ENCODE measurements at places on chromosomes 2 and 18.

DNA sequence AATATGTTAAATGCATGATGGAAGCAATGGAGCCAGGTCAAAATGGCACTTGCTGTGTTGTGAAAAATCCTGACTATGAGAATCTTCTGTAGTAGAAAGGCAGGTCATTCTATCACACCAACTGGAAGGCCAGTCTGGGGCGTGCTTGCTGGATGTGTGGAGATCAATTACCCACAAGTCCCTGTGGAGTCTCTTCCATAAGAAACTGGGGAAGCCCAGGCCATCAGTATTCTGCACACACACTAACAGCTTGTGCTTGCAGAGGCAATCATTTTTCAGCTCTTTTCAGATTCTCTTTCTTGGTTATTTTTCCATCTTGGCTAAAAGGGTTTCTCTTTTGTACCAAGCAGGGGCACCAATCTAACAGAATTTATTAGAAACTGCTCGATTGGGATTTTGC is 190.8 kb downstream of the SLC8A1 start:
- no peak for DNase-seq

GRCh38 chr2:240347373-240347940 is 88.0 kb upstream of the GPC1 start:
- no peak for DNase-seq

GRCh38 chr18:41585512-41585911 is 369.5 kb upstream of the PIK3C3 start:
- no peak for DNase-seq

GRCh38 chr2:200220251-200220650 is 86.2 kb upstream of the SPATS2L start:
- no peak for DNase-seq

DNA sequence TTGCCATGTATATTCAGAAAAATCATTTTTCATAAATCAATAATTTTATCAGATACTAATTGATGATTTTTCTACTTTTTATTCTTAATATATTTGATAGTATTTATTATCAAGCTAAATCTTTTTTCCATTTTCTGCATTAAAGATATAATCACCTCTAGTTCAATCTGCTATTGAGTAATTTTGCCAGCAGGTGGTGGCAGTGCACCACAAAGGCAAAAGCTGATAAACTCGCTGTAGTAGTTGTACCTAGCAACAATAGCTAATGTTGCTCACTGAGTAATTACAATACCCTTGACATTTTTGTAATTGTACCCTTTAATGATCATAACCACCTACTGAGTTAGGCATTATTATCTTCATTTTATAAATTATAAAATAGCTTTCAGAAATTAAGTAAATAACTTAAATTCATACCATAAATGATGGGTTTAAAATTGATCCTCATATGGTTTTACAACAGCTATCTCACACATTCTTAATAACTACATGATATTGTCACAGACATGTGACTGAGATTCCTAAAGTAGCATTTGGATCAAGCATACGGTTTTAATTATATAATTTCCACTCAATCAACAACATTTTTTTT is 52.0 kb upstream of the CALCRL start:
- DNase-seq, result no peak

DNA sequence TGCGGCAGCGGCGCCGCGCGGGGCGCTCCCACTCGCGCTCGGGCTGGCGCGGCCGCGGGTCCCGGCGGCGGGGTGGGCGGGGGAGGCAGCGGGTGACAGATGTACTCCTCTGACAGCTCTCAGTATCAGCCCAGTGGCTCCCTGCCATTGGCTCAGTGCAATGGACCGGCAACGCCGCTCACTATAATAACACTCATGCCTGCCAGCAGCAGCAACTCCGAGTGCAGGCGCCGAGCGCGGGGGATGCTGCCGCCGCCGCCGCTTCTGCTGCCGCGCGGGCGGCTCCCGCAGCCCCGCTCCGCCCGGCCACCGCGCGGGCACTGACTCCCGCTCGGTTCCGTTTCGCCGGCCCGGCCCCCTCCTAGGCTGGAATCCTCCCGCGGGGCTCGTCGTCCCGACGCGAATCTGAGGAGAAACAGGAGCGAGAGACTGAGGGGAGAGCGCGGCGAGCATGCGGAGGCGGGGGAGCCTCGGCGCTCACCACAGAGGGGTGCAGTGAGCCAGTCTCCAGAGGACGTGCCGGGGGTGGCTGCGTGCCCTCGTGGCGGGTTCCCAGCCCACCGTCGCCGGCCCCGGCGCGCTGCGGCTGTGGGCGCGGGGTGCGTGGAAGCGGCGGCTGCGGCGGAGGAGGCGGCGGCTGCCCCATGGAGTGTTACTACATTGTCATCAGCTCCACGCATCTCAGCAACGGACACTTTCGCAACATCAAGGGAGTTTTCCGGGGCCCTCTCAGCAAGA is at the start of gene ZNF804A:
ZNF804A (plus strand) TSS at position 214 of the 738 bp plus-strand sequence; CDS start at position 645, 431 bp downstream.
- no peak for DNase-seq

GRCh38 chr2:14654835-14655282 is 22.3 kb downstream of the LRATD1 start:
- no peak for DNase-seq

- DNase-seq, result no peak
Measured at GRCh38 chr18:49754866-49755265, 58.5 kb downstream of the ACAA2 start.

GRCh38 chr2:48454504-48454903 is 75.5 kb upstream of the STON1 start:
- no peak for DNase-seq

- DNase-seq, result peak; percentile 32
Measured at GRCh38 chr2:73998933-73999332, 14.2 kb downstream of the TET3 start.

DNA sequence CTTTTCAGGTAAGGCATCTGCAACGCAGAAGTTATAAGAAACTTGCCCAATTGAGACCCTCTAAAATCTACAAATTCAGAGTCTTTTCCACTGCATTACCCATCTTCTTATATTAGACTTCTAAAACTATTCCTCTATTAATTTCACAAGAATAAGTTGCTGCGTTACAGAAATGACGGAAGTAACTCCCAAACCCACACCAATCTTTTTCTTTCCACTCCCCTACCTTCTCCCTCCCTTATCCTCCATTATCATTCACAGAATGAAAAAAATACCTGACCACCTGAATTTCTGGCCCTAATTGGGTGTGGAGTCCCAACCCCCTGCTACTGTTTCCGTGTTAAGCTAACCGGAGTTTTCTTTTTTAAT is 689 bp downstream of the RPRD1A start:
- no peak for DNase-seq

GRCh38 chr2:46382331-46383112 is 85.3 kb downstream of the EPAS1 start:
- no peak for DNase-seq

DNA sequence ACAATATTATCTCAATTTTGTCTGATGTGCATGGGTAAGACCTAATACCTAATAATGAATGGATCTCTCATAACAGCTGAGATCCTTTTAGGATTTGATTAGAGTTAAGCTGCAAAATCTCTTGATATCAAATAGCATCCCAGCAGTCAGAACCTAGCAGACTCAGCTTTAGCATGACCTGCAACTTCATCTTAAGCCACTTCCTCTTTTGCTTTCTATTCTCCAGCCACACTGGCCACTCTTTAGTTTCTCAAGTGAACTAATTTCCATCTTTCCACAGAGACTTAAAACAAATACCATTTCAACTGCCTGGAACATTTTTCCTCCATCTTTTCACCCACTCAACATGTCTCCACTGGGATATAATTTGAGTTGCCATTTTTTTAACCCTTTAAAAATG is 1251.6 kb upstream of the ZEB2 start:
- no peak for DNase-seq

GRCh38 chr2:162732946-162733698 is 105.4 kb downstream of the KCNH7 start:
- no peak for DNase-seq

DNA sequence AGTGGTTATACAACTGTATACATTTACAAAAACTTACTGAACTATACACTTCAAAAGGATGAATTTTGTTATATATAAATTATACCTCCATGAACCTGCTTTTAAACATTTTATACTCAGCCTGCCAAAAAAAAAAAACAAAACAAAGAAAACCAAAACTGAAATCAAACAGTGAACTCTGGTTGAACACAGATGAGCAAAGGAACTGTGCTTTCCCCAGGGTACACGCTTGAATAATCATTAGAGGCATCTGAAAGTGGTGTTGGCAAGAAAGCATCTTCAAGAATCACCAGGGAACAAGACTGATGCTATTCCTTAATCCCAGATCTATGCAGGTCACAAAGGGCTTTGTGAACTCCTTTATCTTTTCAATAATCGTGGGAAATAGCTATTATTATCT is 77.0 kb upstream of the LYPD1 start:
- DNase-seq, result no peak

- no peak for DNase-seq
Measured at GRCh38 chr2:45105050-45105582, 95.9 kb upstream of the SIX2 start.

DNA sequence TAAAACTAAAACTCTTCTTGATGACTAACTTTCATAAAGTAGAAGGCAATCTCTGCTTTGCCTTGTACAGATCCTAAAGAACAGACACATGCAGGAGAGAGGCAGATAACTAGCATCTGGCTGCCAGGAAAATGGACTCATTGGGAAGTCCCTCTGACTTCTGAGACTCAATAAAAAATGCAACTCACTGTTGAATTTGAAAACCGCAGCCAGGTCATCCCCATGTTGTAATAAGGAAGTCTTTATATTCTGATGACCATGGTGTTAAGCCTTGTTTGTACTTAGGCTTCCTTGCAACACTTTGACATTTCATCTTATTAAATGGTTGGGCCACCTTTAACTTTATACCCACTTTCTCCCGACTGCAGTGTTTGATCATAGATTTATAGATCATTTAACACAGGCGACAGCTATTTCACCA is 375.1 kb upstream of the KCNH7 start:
- DNase-seq, result no peak

DNA sequence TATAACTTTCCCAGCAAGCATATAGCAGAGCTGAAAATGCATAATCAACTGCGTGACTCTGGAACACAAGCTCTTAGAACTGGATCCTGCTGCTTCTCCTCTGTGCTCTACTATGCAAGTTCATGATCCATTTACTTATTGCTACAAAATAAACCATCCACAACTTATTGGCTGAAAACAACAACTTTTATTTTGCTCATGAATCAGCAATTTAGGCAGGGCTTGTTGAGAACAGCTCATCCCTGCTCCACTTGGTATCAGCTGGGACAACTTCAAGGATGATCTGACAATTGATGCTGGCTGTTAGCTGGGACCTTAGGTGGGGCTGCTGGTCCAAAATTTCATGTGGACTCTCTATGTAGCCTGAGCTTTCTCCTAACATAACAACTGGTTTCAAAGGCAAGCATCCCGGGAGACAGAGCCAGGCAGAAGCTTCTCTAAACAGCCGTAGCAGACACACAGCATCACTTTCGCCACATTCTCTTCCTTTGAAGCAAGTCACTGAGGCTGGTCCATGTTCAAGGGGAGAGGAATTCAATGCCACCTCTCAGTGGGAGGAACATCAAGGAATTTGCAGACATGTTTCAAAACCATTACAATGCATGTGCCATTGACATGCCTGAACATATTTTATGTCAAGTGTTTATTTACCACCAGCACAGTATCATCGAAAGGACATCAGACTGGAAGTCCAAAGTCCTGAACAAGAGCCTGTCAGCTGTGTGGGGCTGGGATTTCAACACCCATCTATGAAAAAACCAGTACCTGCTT is 153.1 kb upstream of the PKDCC start:
- no peak for DNase-seq

DNA sequence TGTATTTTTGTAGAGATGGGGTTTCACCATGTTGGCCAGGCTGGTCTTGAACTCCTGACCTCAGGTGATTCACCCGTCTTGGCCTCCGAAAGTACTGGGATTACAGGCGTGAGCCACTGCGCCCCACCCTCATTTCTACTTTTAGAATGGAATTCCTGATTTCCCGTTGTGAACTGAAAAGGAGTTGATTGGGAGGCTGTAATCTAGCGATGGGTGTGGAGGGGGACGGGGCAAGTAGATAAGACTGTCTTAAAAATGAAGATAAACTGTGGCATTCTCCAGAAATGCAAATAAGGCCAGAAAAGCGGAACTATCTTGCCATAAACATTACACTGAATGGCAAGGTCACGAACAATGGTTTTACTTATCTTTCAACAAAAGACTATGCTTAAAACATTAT is 135.4 kb downstream of the TRIB2 start:
- DNase-seq, result no peak

DNA sequence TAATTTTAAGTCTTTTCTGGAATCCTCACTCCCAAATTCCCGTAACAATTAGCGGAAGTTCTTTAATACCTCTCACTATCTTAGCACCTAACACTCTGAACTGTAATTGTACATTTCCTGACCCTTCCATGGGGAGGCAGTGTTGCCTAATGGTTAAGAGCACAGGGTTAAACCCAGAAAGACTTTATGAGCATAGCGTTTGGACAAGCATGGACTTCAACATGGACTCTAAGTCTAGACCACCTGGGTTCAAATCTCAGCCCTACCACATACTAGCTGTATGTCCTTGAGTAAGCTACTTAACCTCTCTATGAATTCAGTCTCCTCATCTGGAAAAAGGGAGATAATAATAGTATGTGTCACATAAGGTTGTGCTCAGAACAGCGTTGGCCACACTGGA is 13.0 kb downstream of the ANTXR1 start:
- no peak for DNase-seq

DNA sequence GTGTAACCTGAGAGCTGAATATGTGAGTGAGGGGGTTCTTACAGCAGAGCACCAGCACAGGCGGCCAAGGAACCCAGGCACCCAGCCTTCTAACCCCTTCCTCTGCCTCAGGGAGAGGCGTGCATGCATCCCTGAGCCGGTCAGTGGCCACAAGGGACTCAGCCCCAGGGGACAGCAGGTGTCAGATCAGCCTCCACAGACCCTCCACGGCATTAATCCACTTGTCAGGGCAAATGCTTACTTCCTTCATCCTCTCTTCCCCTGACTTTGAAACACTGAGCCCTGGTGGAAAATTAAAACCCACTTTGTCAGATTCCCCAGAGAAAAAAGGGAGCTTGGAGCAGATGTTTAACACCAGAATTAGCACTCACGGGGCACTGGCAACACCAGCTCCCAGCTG is 60.5 kb upstream of the SMAD2 start:
- DNase-seq, result no peak

DNA sequence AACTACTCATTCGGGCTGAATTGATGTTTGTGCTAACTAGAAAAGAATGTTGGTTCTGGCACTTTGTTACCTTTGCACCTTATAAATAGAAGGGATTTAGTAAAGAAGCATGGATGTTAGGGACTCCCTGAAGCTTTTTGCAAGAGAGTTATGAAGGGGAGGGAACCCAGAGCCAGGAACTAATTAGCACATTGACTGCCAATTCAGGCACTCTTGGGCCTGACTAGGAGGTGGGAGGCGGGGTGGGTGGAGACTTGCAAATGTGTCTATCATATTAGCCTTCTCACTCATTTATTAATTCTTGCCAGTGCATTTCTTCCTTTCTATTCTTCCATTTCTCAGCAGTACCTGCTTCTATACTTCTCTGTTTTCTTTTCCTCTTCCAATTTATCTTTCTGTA is 1022.4 kb downstream of the TMEM182 start:
- DNase-seq, result no peak

- no peak for DNase-seq
Measured at GRCh38 chr2:222074674-222075073, 224.1 kb downstream of the PAX3 start.
